COR-L47 (cell line): ENCODE measurements at places on chromosomes 3 and 15.

DNA sequence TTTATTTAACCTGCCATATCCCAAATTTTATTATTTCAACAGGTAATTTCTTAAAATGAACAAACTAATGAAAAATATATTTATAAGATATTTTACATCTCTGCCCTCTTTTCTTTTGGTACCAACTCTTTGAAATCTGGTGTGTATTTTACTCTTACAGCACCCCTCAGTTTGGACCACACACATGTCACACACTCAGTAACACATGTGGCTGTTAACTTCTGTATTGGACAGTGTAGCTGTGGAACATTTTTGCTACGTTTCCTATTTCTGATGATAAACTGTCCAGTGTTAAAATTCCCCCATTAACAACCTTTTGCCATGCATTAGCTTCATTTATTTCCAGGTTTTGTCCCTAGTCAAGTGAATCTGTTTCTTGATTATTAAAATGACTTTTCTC, 250.6 kb downstream of the NFKBIZ start:
- DNase-seq: no peak

- no peak for DNase-seq
These were observed 25.8 kb downstream of the SCG3 start for GRCh38 chr15:51706926-51707608.

- DNase-seq: no peak
These were observed 399.7 kb upstream of the THBS1 start for GRCh38 chr15:39181056-39181747.

DNA sequence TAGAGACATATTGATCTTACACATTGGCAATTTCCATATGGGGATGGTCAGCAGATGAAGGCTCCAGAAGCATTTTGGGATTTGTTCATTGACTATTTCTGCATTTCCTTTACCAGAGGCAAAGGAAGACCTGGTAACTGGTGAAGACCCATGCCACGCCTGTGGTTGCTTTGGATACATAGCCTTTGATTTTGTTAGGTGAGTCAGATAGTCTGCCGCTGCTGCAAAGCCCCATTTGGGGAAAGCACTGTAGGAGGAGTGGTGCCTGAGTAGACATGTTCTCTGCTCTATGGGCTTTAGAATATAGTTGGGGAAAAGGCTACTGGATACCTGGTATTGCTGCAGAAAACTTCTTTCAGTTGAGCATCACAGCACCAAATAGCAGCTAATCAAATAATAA, 56.8 kb downstream of the TFG start:
- no peak for DNase-seq

- DNase-seq: no peak
These were observed 66.7 kb downstream of the TRANK1 start for GRCh38 chr3:36877930-36878685.

GRCh38 chr3:149090461-149090860, 4.1 kb upstream of the HLTF start:
- DNase-seq: no peak

DNA sequence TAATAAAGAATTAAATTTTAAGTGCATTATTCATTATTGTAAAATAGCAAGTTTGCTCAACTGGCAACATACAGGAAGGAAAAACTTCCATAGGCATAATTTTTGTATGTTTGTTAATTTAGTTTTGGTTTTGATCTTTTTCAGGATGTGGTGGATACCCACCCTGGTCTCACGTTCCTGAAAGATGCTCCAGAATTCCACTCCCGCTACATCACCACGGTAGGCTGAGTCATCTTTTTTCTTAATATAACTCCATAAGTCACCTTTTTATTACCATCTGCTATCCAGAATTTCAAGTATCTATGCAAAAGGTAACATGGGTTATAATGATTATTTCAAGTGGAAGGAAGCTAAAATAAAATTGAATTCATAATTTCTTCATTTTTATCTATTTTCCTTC, 104.8 kb downstream of the PPP2R3A start:
- DNase-seq: no peak

GRCh38 chr3:73668391-73668790, 43.6 kb upstream of the PDZRN3 start:
- no peak for DNase-seq

DNA sequence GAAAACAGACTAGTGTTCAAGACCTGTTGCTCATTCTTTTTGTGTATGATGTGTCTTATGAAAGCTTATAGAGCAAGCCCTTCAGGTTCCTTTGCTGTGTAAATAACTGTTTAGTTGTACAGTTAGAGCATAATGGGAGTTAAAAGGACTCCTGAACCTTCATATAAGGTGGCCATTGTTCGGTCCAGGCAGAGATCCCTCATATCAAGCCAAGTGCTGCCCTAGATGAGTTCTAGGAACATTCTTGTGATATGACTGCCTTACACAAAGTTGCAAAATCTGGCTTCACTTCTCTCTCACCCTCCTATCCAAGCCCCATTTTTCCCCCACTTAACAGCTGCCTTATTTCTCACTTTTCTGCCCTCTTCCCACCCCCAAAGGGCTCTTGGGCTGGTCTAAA, 26.9 kb downstream of the GYG1 start:
- no peak for DNase-seq

DNA sequence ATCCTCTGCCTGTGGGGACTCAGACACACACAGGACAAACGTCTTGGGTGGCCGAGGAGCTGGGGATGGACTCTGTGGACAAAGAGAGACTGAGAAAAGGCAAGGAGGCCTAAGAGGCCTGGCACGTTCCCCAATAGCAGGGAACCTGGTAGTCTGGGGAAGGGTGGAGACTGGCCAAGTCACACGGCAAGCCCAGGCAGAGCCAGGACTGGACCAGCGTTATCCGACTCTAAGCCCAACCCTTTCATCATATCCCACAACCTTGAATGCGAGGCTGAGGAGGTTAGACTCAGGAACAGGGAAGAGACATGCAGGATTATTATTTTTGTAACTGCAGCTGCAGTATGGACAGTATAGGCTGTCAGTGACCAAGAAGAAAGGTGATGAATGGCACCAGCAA, 53.4 kb downstream of the SLC6A11 start:
- no peak for DNase-seq

DNA sequence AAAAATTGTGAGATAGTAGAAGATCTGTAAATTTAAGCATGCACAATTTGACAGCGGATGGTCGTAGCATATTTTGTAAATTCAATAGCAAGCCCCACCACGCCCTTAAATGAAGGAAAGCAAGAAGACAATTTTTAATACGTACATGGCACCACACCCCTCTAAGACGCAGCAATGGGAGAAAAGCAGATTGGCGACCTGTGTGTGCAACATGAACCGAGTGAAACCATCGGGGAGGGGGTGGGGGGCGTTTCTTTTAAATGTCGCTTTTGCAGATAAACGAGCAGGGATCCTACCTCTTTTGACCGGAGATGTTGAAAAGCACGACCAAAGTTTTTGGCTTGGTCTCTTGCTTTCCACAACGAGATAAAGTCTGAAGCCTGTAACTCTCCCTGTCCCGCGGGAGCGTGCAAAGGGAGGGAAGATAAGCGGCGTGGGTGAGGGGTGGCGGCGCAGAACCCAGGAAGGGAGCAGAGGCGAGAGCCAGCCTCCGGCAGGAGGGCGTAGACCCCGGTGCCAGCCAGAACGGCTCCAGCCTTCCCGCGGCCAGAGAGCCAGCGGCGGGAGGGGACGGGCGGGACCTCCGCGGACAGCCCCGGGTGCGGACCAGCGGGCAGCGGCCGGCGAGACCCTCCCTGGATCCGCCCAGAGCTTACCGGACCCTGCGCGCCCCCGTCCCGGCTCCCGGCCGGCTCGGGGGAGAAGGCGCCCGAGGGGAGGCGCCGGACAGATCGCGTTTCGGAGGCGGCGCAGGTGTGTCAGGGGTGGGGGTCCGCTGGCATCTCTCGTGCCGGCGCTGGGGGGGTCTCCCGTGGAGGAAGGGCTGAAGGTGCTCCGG, at the start of gene CHL1:
CHL1 (plus strand) TSS at position 453 of the 838 bp plus-strand sequence. CDS start 123,014 bp downstream, outside the sequence.
- DNase-seq: no peak
